ENCODE measurements at places on chromosomes 3 and 15.

DNA sequence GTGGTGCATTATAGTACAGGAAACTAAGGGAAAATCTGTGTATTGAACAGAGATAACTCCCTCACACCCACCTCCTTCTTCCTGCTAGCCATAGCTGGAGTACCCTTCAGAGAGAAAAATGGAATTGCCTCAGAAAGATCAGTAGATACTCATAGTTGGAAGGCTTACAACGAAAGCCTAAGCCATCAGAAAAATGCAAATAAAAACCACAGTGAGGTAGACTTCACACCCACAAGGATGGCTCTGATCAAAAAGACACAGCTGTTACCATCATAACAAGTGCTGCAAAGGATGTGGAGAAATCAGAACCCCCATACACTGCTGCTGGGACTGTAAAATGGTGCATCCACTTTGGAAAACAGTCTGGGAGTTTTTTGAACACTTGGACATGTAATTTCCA, 7.4 kb upstream of the DLG1 start:
- no peak for DNase-seq

GRCh38 chr15:101019366-101019896, 100.3 kb downstream of the LRRK1 start:
- peak; percentile 1 for DNase-seq

- no peak for DNase-seq
These were observed 645.8 kb downstream of the ROBO2 start for GRCh38 chr3:77685713-77686112.

DNA sequence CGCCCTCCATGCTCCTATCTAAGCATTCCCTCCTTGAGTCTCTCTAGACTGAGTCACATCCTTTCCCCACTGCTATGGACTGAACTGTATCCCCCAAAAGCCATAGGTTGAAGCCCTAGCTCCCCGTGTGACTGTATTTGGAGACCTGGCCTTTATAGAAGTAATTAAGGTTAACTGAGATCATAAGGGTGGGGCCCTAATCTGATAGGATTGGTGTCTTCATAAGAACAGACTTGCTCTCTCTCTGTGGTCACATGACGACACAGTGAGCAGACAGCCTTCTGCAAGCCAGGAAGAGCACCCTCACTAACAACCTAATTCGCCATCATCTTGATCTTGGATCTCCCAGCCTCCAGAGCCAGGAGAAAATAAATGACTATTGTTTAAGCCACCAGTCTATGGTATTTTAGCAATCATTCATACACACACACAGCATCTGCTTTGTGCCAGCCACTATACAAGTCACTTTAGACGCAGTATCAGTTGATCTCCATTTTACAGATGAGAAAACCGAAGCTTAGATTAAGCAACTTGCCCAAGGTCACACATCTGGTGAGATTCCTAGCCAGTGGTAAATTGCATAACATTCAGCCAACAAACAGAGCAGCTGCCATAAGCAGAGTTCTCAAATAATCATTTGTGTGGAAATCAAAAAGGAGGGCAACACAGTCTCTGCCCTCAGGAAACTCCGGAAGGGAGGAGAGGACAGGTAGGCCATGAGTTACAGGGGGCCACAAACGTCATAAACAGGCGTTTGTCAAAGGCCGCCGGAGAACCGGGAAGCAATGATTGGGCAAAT, 66.3 kb upstream of the HES1 start:
- no peak for DNase-seq

- DNase-seq: peak; percentile 64
These were observed 753 bp downstream of the INAFM2 start for GRCh38 chr15:40323953-40324937.

DNA sequence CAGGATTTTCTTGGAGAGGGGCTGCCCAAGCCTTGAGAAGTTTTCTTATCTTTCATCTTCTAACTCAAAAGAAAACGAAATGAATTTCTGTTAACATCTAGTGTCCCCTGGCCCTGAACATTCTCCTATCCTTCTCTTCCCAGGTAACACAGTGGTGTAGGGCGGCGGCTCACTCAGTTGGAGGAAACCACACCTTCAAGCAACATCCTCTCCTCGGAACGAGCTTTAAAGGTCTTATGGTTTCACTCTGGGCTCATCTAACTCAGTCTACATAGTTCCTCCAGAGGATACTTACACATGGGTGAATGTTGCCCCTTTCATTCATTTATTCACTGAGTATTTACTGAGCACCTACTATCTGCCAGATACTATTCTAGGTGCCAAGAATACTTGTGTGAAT, 31.0 kb upstream of the KLHL6 start:
- no peak for DNase-seq

GRCh38 chr3:3860235-3860634, 61.0 kb downstream of the LRRN1 start:
- DNase-seq: no peak

GRCh38 chr3:184769382-184770170, 42.4 kb upstream of the VPS8 start:
- DNase-seq: no peak

- DNase-seq: no peak
These were observed 22.9 kb downstream of the FYCO1 start for GRCh38 chr3:45972534-45973402.

- DNase-seq: no peak
These were observed 13.8 kb downstream of the RBM5 start for GRCh38 chr3:50102558-50102957.
